ENCODE measurements at places on chromosomes 13 and 19.

- no peak for DNase-seq
Measured at GRCh38 chr19:20969498-20969897, 46.4 kb downstream of the ZNF85 start.

- peak; percentile 48 for DNase-seq
Measured at GRCh38 chr13:111281751-111282311, 38.6 kb upstream of the TEX29 start.

DNA sequence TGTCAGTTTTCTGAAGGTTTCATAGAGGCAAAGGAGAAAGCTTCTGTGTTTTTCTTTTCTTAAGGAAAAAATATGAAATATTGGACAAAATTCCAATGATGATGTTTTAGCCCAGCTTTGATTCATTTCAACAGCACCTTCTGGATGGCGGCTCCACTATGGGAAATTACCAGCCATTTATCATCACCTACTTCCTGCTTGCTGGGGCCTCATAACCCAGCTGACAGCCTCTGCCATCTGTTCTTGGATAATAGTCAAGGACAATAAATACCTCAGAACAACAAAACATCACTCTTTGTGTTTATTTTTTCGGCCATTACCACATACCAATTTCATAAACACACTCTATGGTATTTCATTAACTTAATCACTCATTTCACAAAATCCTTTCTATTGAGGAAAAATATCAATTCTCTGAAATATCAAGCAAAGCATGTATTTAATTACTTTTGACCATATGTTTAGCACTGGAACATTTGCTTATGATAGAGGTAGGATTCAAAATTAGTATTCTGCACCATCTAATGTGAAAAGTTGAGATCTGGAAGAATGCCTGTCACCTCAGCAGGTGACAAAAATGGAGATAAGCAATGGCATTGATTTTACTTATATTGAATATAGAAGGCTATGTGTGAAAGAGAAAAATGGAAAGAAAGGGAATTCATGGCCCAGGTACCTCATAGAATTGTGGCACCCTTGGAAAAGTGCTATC lies 629.7 kb downstream of the LIG4 start:
- DNase-seq, result peak; percentile 27

- DNase-seq, result no peak
Measured at GRCh38 chr19:12112701-12113100, 27.4 kb downstream of the ZNF20 start.
